ENCODE measurements at places on chromosomes 12 and 14.

DNA sequence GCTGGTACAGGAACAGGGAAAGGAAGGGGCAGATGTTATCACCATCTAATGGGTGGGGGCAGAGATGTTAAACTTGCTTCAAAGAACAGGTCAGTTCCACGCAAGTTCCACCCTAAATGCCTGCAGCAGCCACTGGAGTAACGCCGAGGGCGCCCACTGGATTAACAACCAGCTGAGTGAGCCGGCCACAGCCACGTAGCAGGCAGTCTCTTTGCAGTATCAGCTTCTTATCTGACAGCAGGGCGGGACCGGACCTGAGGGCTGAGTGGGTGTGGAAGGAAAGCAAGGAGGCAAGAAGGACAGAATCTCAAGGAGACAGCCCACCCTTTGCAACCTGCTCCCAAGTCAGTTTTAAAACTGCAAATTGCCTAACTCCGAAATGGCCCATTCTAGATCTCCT is 38.4 kb upstream of the FOXN3 start:
- no peak for DNase-seq

- DNase-seq: no peak
Observed at GRCh38 chr12:2615665-2616402, 178.9 kb upstream of the FKBP4 start.

GRCh38 chr12:91377436-91377835 is 194.8 kb upstream of the DCN start:
- no peak for DNase-seq

- peak; percentile 82 for DNase-seq
Observed at GRCh38 chr12:51591016-51591901, at the start of gene SCN8A. Gene SCN8A, plus strand, starts transcription at chr12:51591233. Its CDS starts 71,585 bp downstream, at chr12:51662818.

DNA sequence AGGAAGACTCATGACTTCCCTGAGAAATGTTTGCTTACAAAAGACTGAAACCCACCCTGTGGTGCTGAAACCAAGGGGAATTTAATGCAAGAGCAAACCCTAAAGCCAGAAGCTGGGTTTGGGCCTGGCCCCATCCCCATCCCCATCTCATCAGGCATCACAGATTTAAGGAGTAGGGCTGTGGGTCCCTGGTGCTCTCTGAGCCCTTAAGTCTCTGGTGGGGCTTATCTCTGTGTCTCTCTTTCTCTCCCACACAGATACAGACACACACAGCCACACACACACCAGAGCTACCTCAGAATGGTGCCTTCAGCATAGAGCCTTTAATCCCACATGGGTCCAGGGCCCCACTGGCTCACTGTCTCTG is 237.1 kb downstream of the SLC41A2 start:
- DNase-seq: no peak

- DNase-seq: no peak
Observed at GRCh38 chr14:72013721-72014345, 81.6 kb downstream of the RGS6 start.

Measured in NCI-H2081 (cell line).